ENCODE measurements at places on chromosomes 3 and 15.

GRCh38 chr15:98002419-98002818 lies 41.9 kb downstream of the ARRDC4 start:
- no peak for DNase-seq

- DNase-seq: no peak
Observed at GRCh38 chr3:149898771-149899170, 71.9 kb downstream of the PFN2 start.

DNA sequence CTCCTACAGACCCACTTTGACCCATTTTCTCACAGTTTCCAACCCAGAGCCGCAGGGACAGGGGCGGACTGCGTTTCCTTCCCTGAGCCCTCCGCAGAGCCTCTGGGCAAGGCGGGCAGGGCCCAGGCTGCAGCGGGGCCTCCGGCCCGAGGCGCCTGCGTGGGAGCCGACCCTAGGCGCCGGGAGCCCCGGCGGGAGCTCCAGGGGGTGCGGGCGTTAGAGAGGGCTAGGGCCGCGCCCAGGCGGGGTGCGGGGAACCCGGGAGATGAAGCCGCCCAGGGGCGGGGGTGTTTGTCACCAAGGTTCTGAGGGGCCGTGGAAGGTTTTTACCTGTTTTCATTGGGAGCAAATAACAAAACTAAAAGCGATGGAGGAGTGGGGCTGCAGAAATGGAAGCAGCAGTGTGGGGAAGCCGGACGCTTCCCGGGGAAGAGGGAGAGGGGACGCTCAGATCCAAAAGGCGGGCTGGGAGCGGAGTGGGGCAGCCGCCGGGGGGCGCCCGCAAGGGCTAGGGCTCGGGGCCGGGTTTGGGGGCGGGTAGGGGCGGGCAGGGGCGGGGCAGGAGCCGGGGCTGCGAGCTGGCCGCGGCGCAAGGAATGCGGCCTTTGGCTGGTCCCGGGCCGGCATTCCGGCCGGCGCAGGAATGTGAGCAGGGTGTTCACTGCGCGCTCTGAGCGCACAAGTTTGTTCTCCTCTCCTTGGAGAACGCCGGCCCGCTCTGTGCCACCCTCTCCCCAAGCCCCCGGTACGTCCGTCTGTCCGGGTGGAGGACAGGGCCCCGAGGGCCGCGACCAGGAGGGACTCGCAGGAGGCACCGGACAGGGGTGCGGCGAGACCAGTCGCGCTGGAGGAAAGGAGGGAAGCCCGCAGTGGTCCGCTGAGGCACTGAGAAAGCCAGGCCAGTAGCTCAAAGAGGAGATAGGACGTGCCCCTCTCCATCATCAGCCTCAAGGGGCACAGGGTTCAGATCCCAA lies 61.1 kb downstream of the AMOTL2 start:
- peak; percentile 44 for DNase-seq

GRCh38 chr15:71841563-71841962 lies 31.2 kb downstream of the NR2E3 start:
- no peak for DNase-seq

GRCh38 chr3:129123314-129124060 lies 1.9 kb upstream of the RAB43 start:
- no peak for DNase-seq

DNA sequence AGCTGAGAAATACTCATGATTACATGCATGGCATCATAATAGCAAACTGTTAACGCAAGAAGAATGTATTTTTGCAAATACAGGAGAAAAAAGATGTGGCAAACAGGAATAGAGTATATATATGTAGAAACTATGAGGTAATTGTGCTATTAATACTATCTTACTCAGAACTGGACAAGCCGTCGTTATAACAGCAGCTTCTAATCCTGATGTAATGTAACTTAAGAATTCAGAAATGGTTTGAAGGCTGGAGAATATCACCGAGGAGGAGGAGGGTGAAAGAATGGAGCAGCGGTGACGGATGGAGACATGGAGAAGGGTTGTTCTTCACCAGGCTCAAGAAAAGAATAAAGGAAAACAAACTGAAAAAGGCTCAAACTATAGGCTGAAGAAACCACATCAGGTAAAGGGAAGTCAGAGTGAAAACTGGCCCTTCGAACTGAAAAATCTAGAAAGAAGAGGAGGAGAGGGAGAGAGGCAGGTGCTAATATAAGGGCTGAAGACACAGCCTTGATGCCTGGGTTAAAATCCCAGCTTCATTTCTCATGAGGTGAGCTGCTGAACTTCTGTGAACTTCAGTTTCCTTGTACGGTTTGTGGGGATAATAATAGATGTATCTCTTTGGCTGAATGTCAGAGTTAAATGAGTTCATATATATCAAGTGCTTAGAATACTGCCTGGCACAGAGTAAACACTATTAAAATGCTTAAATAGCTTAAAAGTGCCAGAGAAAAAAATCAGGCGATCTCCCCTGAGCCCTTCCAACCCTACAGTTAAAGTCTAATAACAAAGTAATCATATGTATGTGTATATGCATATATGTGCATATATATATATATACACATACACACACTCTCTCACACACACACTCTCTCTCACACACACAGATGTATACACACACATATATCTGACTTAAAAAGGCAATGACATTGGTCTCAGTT lies 43.9 kb downstream of the GOLIM4 start:
- DNase-seq: no peak

- DNase-seq: no peak
Observed at GRCh38 chr3:27571345-27571744, 87.2 kb upstream of the SLC4A7 start.

- DNase-seq: no peak
Observed at GRCh38 chr15:87746333-87746732, 510.2 kb downstream of the NTRK3 start.

- no peak for DNase-seq
Observed at GRCh38 chr15:80999623-81000036, 1.1 kb upstream of the TLNRD1 start.

GRCh38 chr15:25060472-25060803 lies 105.7 kb downstream of the SNRPN start:
- DNase-seq: no peak

DNA sequence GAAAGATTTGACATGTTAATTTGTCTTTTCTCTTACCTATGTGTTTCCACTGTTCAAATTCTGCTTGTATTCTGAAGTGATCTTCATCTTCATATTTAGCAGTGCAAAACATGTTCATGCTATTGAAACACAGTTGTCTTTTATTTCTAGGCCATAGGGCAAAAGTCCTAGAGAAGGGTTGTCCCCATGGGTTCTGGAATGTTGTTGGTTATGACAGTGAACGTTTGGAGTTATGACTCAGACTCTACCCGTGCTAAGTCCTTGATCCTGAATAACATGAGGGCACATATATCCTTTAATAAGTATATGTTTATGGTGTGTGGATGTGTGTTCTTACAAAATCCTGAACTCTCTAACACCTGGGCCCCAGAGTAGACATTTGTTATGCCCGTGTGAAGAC lies 23.0 kb upstream of the ARPP21 start:
- DNase-seq: no peak

- DNase-seq: no peak
Observed at GRCh38 chr15:50906954-50907600, 1.4 kb upstream of the AP4E1 start.

GRCh38 chr3:133673746-133674145 lies 12.0 kb upstream of the TOPBP1 start:
- DNase-seq: no peak

- no peak for DNase-seq
Observed at GRCh38 chr3:168472783-168473182, 377.1 kb upstream of the GOLIM4 start.
